ENCODE measurements at places on chromosomes 16 and 17.

- DNase-seq, result no peak
Measured at GRCh38 chr17:40312131-40312731, 3.3 kb downstream of the RARA start.

DNA sequence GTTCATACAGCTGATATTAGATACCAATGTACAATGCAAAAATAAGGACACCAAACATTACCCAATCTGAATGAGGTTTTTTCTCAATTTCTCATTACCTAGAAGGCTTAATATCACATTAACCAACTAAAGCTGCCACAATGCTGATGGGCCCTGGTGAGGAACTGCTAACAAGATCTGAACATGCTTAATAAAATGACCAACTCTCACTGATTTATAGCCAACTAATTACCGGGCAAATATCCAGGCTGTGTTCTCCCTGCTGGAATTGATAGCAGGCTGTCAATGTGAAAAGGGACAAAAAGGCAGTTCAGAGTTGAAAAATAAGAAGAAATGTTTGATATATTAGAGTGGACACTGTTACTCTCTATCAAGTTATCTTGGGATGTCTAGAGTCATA lies 124.6 kb downstream of the TOX3 start:
- DNase-seq, result no peak

DNA sequence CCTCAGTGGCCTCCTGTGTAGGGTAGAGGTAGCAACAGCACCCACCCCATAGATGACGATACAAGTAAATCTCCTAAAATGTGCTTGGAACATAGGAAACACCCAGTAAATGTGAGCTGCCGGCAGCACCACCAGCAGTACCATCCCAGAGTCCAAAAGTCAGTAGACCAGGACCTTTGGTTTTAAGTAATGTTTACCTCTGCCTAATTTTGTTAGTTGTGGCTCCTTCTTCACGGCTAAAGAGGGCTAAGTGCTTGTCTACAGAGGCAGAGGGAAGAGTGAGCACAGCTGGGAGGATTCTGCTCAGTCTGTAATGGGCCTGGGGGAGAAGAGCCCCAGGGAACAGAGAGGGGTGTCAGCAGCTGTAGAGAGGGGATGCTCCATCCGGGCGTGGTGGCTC lies 91.3 kb upstream of the FBXO47 start:
- DNase-seq, result no peak

DNA sequence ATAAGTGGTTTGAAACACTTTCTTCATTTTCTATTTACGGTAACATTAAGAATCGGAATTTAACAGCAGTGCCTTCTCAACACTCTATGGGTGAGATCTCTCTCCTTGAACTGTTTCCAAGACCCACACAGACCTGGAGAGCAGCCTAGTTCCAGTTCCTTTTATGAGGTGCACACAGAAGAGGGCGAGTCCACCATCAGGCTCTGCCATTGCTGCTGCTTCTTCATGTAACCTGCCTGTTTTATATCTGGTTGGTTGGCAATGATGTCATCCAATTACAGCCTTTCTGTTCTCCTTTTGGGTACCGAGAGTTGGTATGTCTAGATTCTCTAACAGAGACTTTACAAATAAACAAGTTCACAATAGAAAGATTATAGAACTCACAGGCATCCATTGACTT lies 225.7 kb downstream of the UTP18 start:
- no peak for DNase-seq

GRCh38 chr17:79902146-79902791 lies 63.0 kb upstream of the CBX4 start:
- DNase-seq, result no peak

DNA sequence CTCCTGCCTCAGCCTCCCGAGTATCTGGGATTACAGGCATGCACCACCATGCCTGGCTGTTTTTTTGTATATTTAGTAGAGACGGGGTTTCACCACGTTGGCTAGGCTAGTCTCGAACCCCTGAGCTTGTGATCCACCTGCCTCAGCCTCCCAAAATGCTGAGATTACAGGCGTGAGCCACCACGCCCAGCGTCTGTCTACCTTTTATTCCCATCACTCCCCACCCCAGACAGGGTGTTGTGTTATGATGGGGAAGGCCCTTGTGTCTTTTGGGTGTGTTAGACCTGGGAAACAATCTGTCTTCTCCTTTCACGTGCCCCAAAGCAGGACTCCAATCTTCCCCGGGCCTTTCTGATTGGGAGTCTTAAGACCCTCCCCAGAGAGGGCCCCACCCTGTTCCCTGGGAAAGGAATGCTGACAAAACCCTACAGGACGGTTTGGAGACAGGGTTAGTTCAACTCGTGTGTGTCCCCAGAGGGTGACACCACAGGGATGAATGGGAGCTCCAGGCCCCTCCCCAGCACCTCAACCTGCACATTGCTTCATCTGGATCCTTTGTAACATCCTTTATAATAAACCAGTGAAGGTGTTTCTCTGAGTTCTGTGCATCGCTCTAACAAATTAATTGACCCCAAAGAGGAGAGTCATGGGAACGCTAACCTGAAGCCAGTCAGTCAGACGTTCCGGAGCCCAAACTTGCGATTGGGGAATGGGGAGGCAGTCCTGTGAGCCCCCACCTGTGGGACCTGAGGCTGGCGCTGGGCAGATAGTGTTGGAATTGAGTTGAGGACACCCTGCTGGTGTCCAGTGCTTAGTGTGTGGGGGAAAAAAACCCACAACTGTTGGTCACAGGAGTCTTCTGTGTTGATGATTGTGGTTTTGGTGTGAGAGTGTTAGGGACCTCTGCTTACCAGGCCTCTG lies 3.2 kb upstream of the ELOB start:
- no peak for DNase-seq

DNA sequence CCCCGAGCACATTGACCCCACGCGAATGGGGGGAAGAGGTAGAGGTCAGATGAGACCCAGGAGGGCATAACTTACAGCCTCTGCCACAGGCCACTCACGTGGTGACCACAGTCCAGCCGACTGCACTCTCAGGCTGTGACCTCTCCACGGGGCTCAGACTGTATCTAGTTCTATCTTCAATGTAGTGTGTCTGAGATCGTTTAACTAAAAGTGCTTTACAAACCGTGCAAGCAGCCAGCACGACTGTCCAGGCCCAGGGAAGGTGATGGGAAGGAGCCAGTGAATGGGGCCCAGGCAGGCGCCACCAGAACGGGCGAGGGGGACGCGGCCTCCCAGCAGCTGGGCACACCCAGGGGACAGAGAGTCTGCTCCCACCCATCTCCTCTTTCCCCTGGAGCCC lies 108.6 kb downstream of the ANKRD11 start:
- no peak for DNase-seq

DNA sequence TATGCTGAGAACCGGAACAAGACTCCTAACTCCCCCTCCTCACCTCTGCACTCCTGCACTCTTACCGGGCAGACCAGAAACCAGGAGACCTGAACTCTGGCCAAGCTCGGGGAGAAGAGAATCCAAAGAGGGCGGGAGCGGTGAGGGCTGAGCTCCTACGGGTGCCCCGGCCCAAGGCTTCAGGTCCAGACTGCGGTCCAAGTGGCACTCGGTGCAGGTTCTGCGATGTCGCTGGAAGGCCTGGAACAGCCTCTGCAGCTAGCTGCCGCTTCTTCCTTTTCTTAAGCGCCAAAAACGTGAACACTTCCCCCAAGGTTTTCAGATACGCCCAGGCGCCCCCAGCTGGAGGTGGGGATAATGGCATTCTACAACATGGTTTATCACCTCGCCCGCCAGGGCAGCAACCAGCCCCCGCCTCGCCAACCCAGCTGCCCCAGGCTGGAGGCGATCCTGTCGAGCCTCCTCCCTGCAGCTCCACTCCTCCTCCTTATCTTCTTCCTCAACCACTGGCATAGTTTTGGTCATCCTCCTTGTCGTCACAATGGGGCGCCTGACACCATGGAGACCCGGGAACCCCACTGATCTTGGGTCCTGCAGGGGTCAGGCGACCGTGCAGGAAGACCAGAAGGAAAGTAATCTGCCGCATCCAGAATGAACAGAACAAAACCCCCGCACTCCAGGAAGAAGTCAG lies 1735.9 kb downstream of the TP53TG3F start:
- DNase-seq, result no peak

DNA sequence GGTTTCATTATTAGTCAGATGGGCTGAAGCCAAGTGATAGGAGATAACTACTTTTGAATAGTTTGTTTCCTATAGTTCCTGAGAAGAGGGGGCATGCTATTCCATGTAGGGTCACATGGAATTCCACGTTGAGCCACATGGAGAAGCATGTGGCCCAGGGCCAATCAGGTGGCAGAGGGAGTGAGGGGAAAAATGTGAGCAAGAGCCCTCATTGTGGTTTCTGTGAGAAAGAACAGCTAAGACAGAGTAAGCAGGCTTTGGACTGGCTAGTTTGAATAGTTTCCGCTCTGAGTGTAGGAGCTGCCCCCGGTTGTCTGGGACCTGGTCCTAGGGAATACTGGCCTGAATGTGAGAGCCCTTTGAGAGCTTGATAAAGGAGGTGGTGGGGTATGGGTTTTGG lies 69.9 kb upstream of the CNTNAP4 start:
- no peak for DNase-seq

GRCh38 chr16:9518051-9518450 lies 426.6 kb downstream of the HAPSTR1 start:
- no peak for DNase-seq

DNA sequence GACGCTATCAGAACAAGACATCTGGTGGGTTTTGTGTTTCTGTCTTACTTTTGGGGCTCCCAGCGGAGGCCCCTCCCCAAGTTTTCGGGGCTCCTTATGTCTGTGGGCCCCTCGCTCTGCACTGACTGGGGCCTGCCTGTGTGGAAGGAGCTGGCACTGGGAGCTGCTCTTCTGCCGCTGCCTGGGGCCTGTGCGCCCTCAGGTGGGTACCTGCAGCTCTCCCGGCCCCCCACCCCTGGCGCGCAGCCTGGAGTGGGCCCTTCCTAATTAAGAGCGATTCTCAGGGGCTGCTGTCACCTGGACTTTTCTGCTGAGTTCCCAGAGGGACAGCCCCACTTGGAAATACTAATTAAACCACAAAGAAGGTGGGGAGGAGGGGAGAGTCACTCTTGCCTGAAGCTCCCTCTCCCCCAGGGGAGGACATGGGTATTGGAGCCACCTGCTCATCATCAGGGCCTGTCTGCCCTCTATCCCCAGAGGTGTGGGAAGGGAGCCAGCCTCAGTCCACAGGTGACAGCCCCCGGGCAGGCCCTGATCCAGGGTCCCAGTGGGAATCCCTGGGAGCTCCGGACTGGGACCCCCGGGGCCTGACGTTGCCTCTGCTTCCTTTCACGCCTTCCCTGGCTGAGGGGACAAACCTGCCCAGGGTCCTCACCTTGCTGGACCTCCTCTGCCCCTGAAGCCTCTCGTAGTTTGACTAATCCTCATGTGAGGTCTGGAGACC lies 36.5 kb downstream of the GSE1 start:
- DNase-seq, result no peak

DNA sequence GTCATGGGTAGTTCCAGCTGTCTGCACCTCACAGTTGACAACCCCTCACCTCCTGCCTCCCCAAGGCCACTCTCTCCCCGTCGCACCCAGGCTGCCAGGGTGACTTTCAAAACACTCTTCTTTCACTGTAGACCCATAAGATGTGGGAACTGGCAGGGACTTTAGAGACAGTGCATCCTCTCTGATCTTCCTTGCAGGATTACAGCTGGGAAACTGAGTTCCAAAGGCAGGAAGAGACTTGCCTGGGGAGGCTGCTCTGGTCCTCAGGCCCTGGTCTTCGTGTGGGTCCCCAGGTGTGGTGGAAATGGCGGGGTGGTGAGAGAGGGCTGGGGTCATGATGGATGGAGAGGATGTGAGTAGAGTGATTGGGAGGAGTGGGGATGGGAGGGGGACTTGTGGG lies 21.9 kb upstream of the NKD1 start:
- DNase-seq, result no peak

- no peak for DNase-seq
Measured at GRCh38 chr16:57534337-57534880, 2.0 kb downstream of the CCDC102A start.

DNA sequence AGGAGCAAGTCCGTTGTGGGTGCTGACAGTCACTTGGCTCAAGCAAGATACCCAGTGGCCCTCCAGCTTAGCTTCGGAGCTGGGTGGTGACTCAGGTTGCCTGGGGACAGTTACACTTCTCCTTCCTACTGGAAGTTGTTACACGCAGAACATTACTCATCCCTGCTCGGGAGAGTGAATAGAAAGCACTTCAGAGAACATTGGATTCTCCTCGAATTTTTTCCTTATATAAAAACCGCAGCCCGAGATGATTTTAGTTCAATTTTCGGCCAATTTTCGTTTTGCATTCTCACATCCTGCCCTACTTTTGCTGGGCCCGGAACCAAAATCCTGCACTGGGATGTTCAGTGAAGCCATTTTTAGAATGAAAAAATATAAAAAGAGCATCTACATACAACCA lies 99.7 kb downstream of the ELAC2 start:
- DNase-seq, result no peak

DNA sequence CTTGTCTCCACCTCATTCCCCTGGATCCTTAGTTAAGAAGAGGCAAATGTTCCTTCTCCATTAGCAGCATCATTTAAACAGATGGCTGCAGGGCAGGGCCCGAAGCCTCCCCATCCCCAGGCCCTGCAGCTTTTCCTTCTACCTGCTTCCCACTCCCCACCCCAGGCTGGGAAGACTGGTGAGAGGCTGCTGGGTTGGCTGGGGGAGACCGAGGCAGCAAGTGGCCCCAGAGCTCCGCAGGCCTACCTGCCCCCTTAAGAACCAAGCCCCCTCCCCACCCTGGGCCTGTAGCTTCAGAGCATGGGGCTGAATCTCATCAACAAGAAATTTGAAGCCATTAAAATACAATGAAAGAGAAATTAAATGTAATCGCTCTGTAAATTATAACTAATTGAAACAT lies 22.1 kb upstream of the RPL38 start:
- no peak for DNase-seq

DNA sequence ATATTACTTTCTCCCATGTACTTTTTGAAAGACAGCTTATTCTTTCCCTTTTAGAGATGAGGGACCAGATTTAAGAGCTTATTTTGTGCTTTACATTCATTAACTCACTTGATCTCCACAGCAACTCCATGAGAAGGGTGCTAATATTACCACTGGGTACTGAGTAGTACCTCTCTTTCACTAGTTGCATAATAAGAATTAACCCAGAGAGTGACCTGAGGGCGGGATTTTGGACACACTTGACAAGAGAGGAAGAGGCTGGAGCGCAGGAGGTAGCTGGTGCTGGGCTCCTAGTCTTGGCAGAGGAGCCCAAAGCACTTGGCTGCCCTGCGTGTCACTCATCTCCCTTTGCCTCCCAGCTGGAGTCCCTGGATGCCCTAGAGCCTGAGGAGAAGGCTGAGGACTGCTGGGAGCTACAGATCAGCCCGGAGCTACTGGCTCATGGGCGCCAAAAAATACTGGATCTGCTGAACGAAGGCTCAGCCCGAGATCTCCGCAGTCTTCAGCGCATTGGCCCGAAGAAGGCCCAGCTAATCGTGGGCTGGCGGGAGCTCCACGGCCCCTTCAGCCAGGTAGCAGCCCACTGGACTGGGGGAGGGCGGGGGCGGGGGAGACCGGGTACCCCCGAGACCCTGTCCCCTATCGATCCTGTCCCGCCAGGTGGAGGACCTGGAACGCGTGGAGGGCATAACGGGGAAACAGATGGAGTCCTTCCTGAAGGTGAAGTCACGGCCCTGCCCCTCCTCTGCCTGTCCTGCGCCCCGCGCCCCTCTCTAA lies 1.7 kb upstream of the MAZ start:
- no peak for DNase-seq

GRCh38 chr16:1446296-1447080 lies 2.1 kb upstream of the CCDC154 start:
- no peak for DNase-seq
